WERI-Rb-1 (cell line): ENCODE measurements at places on chromosomes 6 and 20.

DNA sequence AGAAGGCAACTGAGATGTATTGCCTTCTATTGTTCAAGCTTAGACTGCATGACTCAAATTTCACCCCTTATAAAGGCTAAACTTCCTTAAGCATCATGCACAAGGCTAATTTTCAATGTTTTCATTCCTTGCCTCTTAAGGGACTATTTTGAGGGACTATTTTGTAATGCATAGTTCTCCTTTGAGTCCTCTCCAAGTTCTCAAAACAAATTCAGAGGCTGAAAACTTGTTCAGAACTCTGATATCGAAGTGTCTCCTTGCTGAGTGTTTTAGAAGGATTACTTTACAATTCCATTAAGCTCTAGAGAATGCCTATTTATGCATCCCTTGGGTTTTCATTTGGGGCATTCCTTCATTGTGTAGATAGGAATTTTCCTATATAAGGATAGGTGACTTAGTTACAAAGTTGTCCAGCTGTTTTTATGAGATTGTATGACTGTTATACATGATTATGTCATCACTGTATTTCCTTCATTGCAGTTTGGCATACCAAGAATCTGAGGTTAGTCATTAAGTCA lies 41.7 kb downstream of the COL19A1 start:
- DNase-seq: no peak

- DNase-seq: no peak
Observed at GRCh38 chr6:105862936-105863607, 223.1 kb upstream of the PRDM1 start.

DNA sequence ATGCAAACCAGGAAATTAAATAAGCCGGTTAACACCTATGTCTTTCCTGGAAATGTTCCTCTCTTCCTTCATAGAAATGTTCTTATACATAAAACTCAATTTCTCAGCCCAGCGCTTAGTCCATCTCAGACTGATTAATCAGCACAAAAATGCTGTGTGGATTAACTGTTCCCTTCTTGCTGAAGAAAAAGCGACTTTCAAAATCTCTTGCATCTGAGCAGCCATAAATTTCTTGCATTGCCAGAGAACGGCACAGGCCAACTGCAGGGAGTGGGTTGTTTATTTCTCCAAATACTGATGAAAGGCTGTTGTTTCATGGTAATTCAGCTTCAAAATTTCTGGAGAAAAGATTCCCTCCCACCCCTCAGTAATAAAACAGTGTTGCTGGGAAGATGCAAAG lies 517.6 kb downstream of the BTBD3 start:
- DNase-seq: no peak

- DNase-seq: no peak
Observed at GRCh38 chr6:39714802-39715201, 10.4 kb downstream of the KIF6 start.

DNA sequence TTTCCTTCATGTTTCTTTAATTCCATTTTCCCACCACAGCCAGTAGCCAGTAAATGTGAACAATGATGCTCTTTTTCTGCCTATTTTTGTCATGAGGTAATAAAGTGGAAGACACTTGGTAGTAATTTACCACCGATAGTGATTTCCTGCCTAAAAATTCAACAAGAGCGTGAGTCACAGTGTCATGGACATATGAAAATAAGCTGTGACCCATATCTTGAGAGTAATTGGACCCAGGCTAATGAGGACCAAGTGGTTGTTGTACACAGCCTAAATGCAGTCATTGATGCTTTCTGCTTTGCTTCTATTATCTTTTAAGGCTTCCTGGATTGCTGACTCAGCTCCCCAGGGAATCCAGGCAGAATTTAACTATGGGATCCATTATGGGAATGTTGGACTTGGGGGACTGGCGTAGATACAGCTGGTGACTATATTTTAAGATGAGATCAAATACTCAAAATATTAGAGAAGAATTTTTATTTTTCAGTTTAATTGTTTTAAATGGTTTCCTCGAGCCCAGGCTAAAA lies 265.9 kb upstream of the FERMT1 start:
- DNase-seq: no peak

- DNase-seq: peak; percentile 78
Observed at GRCh38 chr6:3372184-3372846, 84.5 kb downstream of the SLC22A23 start.

DNA sequence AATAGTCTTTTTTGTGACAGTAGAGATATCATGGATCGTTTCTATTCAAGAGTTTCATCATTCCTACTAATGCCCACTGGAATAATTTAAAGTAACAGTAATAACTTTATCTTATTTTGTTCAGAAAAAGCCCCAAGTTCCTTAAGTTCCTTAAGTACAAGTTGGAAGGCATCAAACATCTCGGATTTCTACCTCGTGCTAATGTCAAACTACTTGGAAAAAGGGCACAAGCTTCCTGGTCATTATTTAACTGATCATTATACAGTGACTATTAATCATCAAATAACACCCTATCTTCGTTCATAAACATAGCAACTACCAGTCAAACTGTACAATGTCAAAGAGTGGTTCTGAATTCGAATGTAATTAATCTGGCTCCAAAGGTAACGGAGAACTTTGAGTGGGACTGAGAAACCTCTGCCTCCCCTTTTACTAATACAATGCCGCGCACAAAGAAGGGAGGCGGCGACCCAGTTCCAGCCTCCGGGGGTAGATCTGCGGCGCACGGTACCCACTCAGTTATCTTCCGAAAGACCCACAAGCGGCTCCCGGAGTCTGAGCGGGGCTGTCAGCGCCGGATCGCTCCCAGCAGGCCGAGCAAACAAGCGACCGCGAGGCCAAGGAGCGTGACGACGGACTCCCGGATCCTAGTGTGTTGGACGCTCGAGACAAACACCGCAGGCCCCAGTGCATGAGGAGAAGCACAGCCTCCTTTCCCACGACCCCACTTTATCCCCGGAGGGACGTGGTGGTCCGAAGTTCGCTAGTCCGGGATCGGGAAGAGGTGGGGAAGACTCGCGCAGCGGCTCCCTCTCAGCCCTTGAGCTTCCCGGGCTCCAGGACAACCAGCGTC lies 716 bp downstream of the SHPRH start:
- no peak for DNase-seq
